AG04449 (cell line): ENCODE measurements at places on chromosomes 3 and 15.

DNA sequence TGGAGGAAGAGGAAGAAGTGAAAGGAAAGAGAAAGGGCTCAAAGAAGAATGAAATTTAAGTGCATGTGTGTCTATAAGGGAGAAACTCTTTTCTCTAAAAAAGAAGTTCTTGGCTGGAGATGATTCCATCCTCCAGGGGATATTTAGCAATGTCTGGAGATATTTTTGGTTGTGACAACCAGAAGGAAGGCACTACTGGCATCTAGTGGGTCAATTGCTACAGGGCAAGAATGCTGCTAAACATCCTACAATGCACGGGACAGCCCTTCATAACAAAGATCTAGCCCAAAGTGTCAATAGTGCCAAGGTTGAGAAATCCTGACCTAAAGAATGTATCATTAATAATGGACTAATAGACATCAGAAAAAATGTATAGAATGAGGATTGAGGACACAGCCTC, 57.4 kb upstream of the ST3GAL6 start:
- no peak for DNase-seq

- no peak for DNase-seq
Measured at GRCh38 chr3:113454630-113455029, 13.3 kb upstream of the CFAP44 start.

GRCh38 chr15:60179786-60180391, 175.8 kb downstream of the FOXB1 start:
- peak; percentile 9 for DNase-seq

DNA sequence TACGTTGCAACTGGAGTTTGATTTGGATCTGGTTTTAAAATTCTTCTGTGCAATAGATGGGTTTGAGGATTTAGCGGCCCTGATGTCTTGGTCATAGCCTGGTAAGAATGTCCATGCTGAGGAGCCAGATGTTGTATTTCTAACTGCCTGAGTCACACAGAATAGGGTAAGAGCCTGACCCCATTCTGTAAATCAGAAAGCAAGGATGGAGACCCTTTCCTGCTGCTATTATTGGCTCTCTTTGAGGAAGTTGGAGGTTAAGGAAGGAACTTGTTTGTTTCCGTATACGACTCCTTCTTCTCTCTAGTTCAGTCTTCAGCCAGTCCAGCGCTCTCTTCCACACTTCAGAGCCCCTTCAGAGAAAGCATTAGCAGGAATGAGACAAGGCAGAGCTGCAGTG, 65.1 kb downstream of the HCN4 start:
- no peak for DNase-seq

DNA sequence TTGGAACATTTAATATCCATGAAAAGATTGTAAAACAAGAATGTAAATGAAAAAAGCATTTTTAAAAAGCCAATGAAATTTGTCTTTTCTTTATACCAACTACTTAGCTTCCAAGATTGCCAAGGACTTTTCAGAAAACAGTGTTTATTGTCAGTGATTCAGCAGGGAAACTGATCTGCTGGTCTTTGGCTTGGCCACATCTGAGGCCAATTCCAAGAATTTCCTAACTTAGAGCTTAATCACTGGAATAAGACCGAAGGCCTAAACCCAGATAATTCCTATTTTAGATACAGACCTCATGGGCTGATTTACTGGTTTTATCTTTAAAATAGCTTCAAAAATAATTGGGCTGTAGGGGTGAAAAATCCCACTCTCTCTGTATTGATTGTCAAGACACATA, 260.5 kb upstream of the RORA start:
- DNase-seq: no peak

DNA sequence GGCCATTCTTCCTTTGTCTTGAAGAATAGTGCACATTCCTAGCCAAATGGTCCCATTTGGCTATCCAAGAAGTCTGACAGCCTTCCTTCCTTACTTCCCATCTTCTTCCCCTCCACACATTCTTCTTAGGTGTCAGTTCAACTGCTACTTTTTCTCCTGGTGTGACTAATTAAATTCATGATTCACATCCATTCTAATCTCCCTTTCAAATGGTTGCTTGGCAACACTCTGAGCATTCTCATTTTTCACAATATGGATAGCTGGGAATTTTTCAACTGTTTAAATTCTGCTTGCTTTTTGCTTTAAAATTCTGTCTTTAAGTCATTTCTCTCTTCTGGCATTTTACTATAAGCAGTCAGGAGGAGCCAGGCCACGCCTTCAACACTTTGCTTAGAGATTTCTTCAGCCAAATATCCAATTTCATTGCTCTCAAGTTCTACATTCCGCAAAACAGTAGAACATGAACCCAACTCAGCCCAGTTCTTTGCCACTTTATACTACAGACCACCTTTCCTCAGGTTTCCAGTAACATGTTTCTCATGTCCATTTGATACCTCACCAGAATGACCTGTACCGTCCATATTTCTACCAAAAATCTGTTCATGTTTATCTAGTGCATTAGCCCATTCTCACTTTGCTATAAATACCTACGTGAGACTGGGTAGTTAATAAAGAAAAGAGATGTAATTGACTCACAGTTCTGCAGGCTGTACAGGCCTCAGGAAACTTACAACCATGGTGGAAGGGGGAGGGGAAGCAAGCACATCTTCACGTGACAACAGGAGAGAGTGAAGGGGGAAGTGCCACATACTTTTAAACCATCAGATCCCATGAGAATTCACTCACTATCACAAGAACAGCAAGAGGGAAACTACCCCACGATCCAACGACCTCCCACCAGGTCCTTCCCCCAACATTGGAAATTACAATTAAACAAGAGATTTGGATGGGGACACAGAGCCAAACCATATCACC, 31.9 kb upstream of the MCF2L2 start:
- DNase-seq: no peak

DNA sequence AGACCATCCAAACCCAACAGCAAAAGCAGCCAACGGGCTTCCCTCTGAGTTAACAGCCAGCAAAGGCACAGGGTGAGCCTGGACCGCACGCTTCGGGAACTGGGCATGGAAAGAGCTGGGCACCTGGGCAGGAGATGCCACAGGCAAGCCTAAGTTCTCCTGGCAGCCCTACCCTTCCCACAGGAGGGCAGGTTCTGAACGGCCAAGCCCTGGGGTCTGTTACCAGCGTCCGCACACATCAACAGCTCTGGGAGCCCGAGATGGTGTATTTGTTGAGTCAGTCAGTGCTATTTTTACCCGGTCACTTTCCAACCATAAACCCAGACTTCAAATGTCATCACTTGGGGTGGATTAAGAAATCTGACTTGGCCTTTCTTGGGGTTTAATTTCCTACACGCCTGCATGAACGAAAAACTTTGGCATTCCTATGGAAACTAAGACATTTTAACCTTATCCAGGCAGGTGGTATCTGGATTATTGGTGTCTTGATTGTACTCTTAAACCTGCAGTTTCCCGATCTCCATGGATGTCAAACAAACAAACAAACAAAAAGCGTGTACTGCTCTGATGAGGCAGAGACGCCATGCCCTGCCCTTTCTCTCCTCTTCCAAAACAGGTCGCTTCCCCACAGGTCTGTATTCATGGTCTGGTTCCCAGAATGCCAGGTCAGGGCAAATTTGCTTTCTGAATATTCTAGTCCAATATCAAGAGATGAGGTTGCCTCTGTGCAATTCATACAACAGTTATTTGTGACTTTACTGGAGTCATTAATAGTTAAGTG, 99.7 kb downstream of the XXYLT1 start:
- DNase-seq: no peak

GRCh38 chr3:197791892-197792647, 1.0 kb downstream of the LRCH3 start:
- no peak for DNase-seq

DNA sequence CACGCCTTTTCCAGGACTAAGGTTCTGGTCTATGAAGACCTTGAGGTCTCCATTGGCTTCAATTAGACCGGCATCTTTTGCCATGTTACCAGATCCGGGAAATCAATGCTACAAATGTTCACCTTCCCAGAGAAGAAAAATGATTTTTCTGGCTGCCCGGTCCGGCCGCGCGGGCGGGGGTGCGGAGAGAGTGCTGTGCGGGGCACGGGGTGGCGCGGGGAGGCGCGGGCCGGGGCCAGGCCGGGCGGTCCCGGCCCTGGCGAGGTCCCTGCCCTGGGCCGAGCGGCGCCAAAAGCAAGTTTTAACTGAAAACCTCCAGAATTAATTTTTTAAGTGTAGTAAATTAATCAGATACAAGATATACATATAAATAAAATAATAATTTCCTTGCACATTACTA, 128.2 kb downstream of the MINAR1 start:
- DNase-seq: no peak

DNA sequence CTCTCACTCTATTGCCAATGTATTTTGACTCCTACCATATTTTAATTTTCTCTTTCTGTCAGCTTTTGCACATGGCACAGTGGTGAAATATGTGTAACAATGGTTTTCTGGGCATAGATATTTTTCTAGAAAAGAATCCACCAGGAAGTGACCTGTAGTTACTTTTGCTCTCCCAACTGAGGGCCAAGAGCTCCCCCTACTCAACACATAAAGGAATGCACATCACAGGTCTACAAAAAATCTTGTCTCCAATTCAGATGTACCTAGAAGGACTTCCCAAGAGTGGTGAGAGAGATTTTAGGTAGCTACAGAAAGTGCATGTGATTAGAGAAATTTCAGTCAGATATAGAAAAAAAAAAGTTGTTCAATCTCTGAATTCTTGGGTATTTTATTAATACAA, 15.6 kb downstream of the CPA3 start:
- no peak for DNase-seq

- DNase-seq: no peak
Measured at GRCh38 chr3:120357807-120358206, 8.7 kb upstream of the LRRC58 start.

DNA sequence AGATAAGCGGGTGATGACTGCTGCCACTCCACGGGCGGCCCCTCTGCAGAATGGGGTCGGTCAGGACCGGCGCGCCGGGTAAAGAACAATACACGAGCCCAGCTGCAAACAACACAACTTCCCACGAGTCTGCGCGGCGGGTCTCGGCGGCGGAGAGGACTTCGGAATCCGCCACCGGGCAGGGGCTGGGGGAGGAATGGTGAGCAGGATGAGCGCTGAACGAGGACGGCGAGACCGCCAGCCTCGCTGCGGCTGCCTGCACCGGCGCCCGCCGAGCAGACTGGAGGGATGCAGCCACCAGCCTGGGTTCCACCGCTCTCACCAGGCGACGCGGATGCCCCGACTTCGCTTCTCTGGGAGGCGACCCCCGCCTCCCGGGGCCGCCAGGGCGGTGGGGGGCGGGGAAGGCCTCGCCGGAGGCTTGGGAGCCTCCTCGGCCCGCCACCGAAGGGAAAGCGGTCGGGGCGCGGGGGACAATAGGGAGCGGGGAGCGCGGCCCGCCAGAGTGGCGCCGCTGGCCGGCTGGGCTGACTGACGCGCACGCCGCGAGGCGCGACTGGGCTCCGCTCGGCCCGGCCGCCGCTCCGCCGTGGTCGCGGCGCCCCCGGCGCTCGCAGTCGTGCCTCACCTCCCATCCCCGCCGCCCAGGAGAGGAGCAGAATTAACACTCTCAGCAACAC, 515 bp downstream of the ADAM10 start:
- no peak for DNase-seq
